ENCODE measurements at places on chromosomes 5 and 9. TPM values are rescaled to one million over a fixed set of nuclear protein-coding genes. Genes with fewer than 3 reads are reported as not detected.

The C9orf152 gene
- not detected for total RNA-seq

The SGCD gene
- 3.1 TPM for total RNA-seq

The PCDHGA8 gene
- 0.62 TPM for total RNA-seq

The PCDHA1 gene
- not detected for total RNA-seq

The ZNF300 gene
- 0.87 TPM for total RNA-seq

The PIP5KL1 gene
- total RNA-seq = not detected

The SPINK7 gene
- total RNA-seq = not detected

The SKP2 gene
- total RNA-seq = 25.0 TPM

The IFNB1 gene
- total RNA-seq = not detected

The SYK gene
- 3.7 TPM for total RNA-seq

DNA sequence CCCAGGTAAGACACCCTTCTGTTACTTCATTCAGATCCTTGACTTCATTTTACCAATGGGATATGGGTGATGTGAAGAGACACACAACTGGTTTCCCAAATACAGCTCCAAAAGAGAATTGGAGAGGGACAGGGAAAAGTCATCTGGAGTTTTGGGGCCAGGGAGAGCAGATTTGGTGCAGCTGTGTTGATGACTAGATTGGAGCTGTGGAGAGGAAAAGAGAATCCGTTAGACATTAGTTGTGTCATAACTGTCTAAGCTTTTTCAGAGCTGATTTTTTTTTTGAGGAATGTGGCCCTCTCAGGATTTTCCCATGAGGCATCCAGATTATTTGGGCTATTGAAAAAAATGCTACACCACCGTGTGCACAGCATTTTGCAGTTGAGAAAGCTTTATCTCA is 423.4 kb downstream of the DMAC1 start:
- no peak overlapping the region for H3K27ac ChIP-seq
- no peaks in the 10 kb centered on the region for H3K36me3 ChIP-seq
- DNase-seq = no peak
- H3K27me3 ChIP-seq = no peaks in the 10 kb centered on the region

DNA sequence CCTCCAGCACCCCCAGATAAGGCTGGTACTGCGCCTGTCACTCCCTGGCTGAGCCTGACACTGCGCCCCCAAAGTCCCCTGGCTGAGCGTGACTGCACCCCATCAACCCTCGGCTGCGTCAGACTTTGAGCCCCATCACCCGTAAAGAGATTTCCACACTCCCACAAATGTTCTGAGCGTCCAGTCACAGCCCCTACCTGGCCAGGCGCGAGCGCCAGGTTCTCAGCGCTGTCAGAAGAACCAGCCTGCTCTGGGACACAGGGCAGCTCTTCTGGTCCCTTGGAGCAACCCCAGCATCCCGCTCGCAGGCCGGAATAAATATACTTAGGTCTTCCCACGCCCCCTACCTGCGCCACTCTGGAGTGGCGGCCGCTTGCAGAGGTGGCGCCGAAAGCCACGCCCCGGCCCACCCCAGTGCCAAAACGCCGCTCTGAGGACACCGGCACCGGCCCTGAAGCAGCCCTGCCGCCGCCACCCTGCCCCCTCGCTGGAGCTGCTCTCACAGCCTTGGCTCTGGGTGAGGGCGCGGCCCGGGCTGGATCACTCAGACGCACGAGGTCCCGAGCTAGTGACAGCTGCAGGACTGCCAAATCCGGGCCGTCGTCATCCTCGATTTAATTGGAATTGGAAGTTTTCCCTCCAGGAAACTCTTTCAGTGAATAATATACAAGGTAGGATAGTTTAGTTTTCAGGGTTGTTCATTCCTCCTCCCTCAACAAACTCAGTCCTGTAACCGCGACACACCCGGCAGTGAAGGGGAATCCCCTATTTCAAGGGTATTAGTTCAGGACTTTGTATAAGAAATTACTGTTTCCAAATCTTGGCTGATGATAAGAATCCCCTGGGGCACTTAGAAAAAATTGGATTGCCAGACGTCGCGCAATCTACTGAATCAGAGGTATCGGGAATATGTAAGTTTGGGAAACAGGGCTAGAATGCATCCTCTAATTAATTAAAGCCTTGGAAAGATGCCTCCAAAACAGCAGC is 1.2 kb upstream of the CEMIP2 start:
- H3K4me3 ChIP-seq = peak overlapping the region; percentile 89
- no peaks in the 10 kb centered on the region for H3K27me3 ChIP-seq
- H3K27ac ChIP-seq = peak overlapping the region; percentile 98
- no peaks in the 10 kb centered on the region for H3K36me3 ChIP-seq

GRCh38 chr5:19122923-19123322 is 865.1 kb downstream of the CDH18 start:
- no peak overlapping the region for H3K27ac ChIP-seq
- no peak overlapping the region for H3K4me3 ChIP-seq
- H3K27me3 ChIP-seq = no peaks in the 10 kb centered on the region

GRCh38 chr9:136858844-136859757 is 7.0 kb downstream of the MAMDC4 start:
- peaks cover 32% of the 10 kb centered on the region for H3K4me1 ChIP-seq
- H3K4me3 ChIP-seq = no peak overlapping the region
- H3K36me3 ChIP-seq = peaks cover 28% of the 10 kb centered on the region
- no peaks in the 10 kb centered on the region for H3K27me3 ChIP-seq
- peak overlapping the region; percentile 89 for H3K27ac ChIP-seq

DNA sequence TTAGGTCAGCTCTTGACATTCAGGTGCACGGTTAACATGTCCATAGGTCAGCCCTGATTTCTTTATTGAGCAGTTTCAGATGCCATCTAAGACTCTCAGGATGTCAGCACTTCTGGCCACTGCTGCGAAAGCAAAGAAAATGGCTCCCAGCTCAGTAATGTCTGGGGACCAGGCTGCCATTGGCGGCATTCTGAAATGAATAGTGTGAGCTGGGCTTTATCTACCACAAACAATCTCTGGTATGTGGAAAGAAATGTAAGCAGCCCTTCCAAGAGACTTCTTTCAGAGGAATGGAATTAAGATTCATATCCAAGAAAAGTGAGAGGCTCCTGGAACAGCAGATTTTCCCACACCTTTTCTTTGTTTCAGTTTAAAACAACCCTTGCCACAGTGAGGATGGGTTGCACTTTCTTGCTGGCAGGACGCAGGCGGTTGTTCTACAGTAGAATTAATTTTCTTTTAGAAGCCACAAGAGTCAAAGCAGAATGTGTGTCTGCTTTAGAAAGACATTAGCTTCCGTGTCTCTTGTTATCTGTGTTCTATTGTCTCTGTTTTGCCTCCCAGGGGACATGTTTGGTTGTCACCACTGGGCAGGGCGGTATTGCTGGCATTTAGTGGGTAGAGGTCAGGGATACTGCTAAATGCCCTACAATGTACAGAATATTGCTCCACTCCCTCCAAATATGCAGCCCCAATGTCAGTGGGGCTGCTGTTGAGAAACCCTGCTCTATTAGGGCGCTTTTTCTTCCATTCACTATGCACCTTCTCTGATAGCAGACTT is 149.9 kb upstream of the ANKH start:
- H3K4me1 ChIP-seq = no peaks in the 10 kb centered on the region
- H3K4me3 ChIP-seq = no peak overlapping the region
- H3K27ac ChIP-seq = no peak overlapping the region

- H3K36me3 ChIP-seq = no peaks in the 10 kb centered on the region
- H3K27me3 ChIP-seq = no peaks in the 10 kb centered on the region
- peak; percentile 85 for DNase-seq
- no peaks in the 10 kb centered on the region for H3K4me1 ChIP-seq
Measured at GRCh38 chr5:151078490-151079262, 2.2 kb downstream of the TNIP1 start.

- no peaks in the 10 kb centered on the region for H3K36me3 ChIP-seq
- no peak overlapping the region for H3K27ac ChIP-seq
- no peaks in the 10 kb centered on the region for H3K27me3 ChIP-seq
- H3K4me3 ChIP-seq = no peak overlapping the region
Measured at GRCh38 chr5:170426786-170427185, 37.6 kb upstream of the KCNMB1 start.

- H3K4me3 ChIP-seq = no peak overlapping the region
- no peaks in the 10 kb centered on the region for H3K4me1 ChIP-seq
- H3K36me3 ChIP-seq = no peaks in the 10 kb centered on the region
- H3K27me3 ChIP-seq = peaks cover 5% of the 10 kb centered on the region
- no peak overlapping the region for H3K27ac ChIP-seq
Measured at GRCh38 chr9:135082536-135082935, 4.9 kb upstream of the OLFM1 start.

DNA sequence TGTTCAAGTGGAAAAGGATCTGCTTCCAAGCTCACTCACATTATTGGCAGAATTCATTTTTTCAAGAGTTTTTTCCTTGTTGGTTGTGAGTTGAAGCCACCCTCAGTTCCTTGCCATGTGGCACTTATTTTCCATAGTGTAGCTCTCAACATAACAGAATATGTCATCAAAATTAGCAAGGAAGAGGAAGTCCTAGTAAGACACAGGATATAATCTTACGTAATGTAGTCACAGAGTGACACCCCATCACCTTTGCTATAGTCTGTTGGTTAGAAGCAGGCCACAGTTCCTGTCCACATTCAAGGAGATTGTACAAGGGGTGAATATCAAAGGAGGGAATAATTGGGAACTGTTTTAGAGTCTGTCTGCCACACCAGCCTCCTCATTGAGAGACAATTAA is 15.7 kb downstream of the IRGM start:
- DNase-seq = no peak
- H3K4me1 ChIP-seq = peaks cover 8% of the 10 kb centered on the region
- no peak overlapping the region for H3K4me3 ChIP-seq

GRCh38 chr5:31809050-31809870 is 170.3 kb downstream of the PDZD2 start:
- no peak overlapping the region for H3K4me3 ChIP-seq
- DNase-seq = peak; percentile 70
- no peak overlapping the region for H3K27ac ChIP-seq
- no peaks in the 10 kb centered on the region for H3K27me3 ChIP-seq

DNA sequence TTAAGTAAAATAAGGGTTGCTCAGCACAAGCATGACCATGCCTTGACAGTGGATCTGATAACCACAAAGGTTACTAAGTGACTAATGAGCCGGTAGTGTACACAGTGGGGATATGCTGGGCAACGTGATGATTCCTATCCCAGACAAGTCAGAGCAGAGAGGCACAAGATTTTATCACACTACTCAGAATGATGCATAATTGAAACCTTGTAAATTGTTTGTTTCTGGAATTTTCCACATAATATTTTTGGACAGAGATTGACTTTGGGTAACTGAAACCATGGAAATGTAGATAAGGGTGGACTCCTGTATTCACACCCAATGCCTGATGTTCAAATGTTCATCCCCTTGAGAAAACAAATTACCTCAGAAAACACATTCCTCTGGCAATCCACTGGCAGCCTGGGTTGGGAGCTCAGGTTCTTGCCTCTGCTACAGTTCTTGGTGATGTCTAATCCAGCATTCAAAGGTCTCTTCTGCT is 16.2 kb upstream of the ERAP1 start:
- DNase-seq = no peak
- H3K4me3 ChIP-seq = no peak overlapping the region
- H3K27ac ChIP-seq = no peak overlapping the region

GRCh38 chr9:129894120-129894823 is 59.0 kb downstream of the USP20 start:
- H3K4me3 ChIP-seq = no peak overlapping the region
- no peak overlapping the region for H3K27ac ChIP-seq
- H3K36me3 ChIP-seq = peaks cover 13% of the 10 kb centered on the region
- DNase-seq = no peak

DNA sequence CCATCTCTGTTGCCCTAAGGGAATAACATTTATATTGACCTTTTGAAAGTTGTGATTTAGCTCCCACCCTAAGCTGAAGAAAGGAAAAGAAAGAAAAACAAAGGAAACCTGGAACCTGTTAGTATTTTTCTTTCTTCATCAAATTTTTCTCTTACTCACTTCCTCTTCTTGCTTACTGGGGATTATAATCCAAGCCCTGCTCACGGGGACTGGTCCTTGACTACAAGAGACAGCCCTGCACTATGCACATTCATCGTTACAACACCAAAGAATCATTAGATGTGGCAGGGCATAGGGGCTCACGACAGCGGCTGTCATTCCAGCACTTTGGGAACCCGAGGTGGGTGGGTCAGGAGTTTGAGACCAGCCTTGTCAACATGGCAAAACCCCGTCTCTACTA is 37.8 kb upstream of the LPAR1 start:
- no peak overlapping the region for H3K4me3 ChIP-seq
- H3K27me3 ChIP-seq = no peaks in the 10 kb centered on the region
- no peaks in the 10 kb centered on the region for H3K4me1 ChIP-seq
- DNase-seq = no peak

GRCh38 chr5:96790961-96791504 is 16.7 kb downstream of the ERAP1 start:
- H3K4me1 ChIP-seq = no peaks in the 10 kb centered on the region
- no peak overlapping the region for H3K4me3 ChIP-seq
- no peaks in the 10 kb centered on the region for H3K27me3 ChIP-seq
- H3K36me3 ChIP-seq = no peaks in the 10 kb centered on the region
- no peak overlapping the region for H3K27ac ChIP-seq

- H3K4me1 ChIP-seq = no peaks in the 10 kb centered on the region
- H3K36me3 ChIP-seq = peaks cover 2% of the 10 kb centered on the region
- H3K27me3 ChIP-seq = no peaks in the 10 kb centered on the region
- no peak overlapping the region for H3K4me3 ChIP-seq
Measured at GRCh38 chr9:17342696-17343095, 207.9 kb downstream of the CNTLN start.

GRCh38 chr5:171773106-171773505 is 12.5 kb upstream of the SMIM23 start:
- DNase-seq = no peak
- no peak overlapping the region for H3K27ac ChIP-seq
- H3K27me3 ChIP-seq = no peaks in the 10 kb centered on the region
- no peaks in the 10 kb centered on the region for H3K36me3 ChIP-seq
- H3K4me3 ChIP-seq = no peak overlapping the region
- no peaks in the 10 kb centered on the region for H3K4me1 ChIP-seq

DNA sequence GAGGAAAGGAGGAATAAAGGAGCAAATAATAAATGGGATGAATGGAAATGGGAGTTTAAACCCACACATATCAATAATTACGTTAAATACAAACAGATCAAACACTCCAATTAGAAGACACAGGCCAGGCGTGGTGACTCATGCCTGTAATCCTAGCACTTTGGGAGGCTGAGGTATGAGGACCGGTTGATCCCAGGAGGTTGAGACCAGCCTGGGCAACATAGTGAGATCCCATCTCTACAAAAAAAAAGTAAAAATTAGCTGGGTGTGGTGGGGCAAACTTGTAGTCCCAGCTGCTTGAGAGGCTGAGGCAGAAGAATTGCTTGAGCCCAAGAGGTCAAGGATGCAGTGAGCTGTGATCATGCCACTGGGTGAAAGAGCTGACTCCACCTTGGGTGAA is 3.7 kb downstream of the BAAT start:
- peaks cover 27% of the 10 kb centered on the region for H3K4me1 ChIP-seq
- DNase-seq = no peak
- H3K27ac ChIP-seq = peak overlapping the region; percentile 91
- H3K4me3 ChIP-seq = no peak overlapping the region
- no peaks in the 10 kb centered on the region for H3K36me3 ChIP-seq

DNA sequence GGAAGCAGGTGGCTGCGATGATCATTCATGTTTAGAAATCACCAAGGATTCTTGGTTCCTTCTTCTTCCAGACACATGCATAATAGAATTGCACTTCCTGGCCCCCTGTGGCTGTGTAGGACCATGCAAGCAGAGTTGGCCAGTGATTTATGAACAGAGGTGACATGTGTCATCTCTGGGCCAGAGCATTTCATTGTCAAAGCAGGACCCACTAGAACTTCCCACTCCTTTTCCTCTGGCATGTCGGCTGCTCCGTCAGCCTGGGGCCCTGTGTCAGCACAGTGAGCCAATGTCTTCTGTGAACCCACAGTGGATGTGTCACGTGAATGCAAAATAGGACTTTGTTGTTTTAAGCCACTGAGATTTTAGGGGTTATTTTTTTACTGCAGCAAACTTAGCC is 59.2 kb downstream of the HSD17B3 start:
- no peak overlapping the region for H3K4me3 ChIP-seq
- no peaks in the 10 kb centered on the region for H3K4me1 ChIP-seq
- DNase-seq = no peak
- no peak overlapping the region for H3K27ac ChIP-seq
- H3K36me3 ChIP-seq = no peaks in the 10 kb centered on the region
